ENCODE measurements at places on chromosomes 6 and 20.

- DNase-seq, result no peak
Measured at GRCh38 chr6:168584249-168584648, 143.3 kb downstream of the SMOC2 start.

DNA sequence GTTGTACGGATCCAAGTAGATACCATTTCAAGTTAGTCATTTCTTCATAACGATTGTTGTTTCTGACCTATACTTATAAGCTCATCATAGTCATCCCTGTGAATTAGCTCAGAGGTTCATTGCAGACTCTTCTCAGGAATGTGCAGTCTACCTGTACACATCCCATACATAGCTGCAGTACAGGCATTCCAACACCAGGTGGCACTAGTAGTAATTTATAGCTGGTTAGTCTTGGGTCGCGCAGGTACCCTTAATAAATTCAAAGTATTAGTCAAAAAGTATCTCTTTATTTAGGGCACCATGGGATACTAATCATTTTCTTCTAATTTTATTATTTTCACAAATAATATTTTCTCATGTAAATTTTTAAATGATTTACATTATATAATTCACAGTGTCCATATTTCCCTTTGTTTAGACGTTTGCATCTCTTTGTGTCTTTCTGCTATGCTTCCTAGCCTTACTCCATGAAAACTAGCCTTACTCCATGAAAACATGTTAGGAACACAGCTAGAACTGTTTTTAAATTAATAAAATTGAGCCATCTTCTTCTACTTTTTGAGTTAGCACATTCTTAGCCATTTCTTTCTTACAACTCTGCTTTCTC, 128.6 kb upstream of the FAM83B start:
- DNase-seq, result no peak

GRCh38 chr6:134035823-134036296, 16.6 kb downstream of the SLC2A12 start:
- DNase-seq, result no peak

DNA sequence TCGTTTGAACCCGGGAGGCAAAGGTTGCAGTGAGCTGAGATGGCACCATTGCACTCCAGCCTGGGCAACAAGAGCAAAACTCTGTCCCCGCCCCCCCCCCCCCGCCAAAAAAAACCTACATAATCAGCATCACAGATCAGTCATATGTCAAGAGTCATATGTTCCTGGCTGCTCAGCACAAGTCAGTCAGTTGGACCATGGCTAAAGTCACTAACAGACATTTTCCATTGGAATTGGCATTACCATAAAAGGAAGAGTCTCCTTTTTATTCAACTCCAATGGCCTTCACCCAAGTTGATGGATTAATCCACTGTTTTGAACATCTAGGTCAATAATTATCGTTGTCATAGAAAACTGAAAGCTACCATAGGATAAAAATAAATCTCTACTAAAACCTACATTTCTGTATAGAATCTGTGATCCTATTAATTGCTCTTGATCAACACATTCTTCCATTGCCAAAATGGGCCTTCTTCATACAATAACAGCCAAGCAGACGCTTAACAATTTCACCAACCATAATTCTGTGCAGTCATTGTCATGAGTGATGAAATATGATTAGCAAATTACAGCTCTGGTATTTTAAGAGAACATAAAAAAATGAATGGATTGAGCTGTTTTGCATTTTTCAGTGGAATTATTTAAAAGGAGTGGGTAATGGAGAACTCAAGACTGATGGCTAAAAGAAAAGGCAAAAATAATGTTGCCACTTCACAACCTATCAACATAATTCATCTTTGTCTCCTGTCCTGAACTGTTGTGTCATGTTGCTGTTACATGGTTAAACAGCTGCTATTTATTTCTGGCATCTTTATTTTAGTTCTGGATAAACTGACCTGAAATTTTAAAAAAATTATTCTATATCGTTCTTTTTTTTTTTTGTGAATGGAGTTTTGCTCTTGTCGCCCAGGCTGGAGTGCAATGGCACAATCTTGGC, 555.5 kb upstream of the JARID2 start:
- DNase-seq, result no peak

DNA sequence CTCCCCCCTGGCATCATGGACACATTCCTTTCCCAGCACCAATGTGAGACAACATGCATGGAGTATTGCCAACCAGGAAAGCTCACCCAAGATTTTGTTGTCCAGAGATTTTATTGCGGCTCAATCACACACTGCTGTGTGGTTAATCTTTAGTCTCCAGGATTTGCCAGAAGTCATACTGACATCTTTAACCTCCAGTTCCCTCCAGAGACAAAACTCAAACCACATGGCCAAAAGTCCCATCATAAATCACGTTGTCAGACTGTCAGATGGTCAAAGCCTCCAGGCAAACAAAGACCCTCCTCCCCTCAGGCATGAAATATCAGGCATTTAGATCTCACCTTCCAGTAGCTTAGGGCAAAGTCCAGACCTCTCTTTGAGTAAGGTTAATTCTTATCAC, 97.3 kb upstream of the OPRM1 start:
- DNase-seq, result no peak

- DNase-seq, result no peak
Measured at GRCh38 chr6:125367036-125367782, 65.4 kb upstream of the HDDC2 start.

- DNase-seq, result no peak
Measured at GRCh38 chr20:24445510-24446170, 23.8 kb upstream of the SYNDIG1 start.

DNA sequence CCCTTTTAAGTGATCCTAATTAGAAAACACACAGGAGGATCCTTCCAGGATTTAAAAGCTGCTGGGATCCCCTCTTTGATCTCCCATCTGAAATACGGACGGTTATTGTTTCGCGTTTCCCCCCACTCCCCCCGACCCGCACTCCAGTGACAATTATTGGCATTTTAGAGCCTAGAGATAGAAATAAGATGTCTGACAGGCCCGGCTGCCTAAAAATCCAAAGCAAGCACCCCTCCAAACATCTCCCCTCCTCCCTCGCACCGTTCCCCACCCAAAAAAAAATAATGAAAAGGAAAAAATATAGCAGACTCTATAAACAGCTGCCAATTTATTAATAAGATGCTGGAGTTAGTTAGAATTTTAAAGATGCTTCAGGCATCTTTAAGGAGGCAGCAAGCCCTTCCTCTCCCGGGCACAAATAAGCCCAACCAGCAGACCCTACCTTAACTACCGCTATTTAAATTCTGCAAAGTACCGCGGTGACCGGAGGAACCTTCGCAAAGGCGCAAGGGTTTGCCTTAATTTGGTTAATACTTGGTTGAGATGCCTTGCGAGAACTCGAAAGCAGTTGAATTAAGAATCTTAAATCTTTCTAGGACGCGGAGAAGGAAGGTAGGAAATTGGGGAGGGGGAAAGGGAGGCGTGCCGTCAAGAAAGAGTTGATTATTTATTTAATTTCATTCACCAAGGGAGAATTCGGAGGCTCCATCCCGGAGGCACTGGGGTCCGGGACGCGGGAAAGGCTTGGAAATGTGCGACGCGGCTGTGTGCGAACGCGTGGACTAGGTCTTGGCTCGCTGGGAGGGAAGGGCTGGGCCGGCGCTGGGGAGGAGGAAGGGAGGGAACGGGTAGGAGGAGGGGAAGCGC, 1.5 kb upstream of the ISM1 start:
- DNase-seq, result peak; percentile 17

GRCh38 chr20:47258745-47259695, 97.5 kb downstream of the ZMYND8 start:
- no peak for DNase-seq

DNA sequence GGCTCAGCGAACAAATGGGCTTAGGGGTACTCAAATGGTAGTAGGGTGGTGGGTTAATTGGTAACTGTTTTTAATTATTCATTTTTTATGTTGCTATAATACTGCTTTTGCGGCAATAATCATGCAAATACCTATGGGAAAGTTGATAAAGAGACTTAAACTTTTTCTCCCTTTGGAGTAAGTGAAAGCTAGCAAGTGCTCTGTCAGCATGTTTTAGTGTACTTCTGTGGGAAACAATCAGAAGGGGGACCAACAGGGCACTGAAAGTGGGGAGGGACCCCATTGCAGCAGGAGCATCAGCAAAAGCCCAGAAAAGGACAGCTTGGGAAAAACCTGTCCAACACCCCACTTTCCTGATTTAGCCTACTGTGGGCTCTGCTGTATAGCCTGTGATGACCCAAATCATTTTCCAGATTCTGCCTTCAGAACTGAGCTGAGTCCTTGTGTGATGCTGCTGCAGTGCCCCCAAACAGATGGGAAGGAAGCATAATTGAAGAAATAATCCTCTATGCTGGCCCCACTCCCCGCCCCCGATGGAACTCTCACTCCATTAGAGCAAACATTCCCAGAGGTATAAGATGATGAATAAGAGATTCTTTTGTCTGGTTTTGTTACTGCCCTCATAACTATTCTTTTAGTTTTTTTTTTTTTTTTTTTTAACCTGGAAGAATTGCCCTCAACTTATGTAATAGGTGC, 322.8 kb downstream of the CD83 start:
- no peak for DNase-seq

DNA sequence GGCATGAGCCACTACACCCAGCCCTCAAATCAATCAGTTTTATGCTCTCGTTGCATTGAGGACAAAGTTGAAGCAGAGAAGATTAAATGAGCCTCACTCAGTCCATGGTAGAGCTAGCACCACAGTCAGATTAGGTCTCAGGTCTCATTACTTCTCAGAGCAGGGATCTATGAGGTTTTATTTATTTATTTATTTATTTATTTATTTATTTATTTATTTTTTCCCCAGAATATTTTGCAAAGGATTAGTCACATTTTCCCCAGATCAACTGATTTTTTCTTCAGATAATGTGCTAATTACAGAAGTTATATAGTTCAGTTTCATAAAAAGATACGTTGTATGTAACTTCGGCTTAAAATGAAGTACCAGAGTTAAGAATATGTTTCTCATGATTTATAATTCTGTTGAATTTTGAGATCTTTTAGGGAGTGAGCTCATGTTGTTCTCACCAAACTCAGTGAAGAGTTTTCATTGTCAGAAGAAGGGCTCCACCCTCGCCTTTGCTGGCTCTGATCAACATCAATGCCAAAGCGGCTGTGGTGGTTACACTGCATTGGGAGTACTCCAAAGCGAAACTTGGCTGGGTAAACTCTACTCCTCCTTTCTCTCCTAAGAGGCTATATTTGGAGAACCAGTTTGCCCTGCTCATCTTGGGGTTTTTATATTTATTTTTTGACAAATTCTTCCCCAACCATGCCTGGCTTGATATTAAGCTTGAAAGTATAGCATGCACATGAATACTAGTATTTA, 12.9 kb upstream of the ID4 start:
- no peak for DNase-seq

DNA sequence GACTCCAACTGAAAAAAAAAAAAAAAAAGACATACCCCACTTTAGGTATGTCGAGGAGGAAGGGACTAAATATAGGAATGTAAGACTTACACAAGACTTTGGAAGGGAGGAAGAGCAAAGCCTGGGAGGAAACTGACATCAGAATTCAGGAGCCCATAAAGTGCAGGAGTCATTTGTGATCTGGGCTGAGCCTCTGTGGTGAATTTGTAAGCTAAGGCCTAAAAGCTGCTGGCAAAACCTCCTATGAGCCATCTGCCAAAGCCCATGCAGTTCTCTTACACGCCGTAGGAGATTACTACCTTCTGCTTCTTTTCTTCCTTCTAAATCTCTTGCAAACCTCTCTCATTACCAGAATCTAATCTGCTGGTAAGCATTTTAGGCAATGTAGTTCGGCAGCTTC, 52.0 kb upstream of the THEMIS start:
- DNase-seq, result no peak

DNA sequence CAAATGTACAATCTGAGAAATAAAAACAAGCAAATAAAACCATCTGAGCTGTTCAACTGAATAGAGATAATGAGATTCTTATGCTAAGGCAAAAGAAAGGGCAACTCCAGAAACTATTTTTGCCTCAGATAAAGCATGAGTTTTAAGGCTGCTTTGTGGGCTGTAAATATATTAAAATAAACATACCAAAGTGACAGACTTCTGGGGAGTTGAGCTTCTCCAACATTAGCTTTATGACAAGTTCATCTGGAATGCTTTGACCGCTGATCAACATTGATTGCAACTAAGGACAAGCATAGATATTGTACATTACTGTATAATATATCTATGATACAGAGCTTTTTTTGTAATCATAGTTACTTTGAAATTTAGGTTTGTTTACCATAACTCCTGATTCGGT, 19.3 kb downstream of the AK9 start:
- no peak for DNase-seq

DNA sequence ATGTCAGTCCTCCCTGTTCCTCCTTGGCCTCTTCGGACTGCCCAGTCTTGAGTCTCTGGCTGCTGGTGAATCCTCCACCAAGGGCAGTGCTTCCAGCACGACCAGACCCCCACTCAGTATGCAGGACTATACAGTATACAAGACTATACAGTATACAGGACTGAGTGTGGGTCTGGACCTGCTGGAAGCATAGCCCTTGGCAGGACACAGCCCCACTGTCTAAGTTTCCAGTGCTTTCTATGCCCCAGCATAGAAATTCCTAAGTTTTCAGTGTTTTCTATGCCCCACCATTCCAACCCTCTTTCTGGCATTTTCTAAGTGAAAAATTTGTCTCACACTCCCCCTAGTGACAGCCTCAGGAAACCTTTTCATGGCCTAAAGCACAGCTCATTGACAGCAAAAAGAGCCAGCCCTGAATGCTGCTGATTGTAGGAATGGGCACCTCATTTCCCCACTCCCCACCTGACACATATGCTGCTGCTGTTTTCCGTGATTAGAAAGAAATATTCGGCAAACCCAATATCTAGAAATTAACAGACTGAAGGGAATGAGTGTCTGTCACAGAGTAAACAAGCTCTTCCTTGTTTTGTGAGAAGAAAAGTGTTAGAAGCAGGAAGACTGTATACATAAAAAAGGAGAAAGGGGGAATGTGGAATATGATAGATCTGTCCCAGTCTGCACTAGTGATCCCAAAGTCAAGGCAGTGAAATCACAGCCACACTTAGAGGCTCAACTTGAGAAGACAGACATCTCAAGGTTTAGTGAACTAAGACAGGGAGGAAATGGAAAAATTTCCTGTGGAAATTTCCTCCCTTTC, 206.9 kb downstream of the IBTK start:
- DNase-seq, result no peak

GRCh38 chr6:108690326-108691049, 129.8 kb downstream of the FOXO3 start:
- DNase-seq, result no peak

DNA sequence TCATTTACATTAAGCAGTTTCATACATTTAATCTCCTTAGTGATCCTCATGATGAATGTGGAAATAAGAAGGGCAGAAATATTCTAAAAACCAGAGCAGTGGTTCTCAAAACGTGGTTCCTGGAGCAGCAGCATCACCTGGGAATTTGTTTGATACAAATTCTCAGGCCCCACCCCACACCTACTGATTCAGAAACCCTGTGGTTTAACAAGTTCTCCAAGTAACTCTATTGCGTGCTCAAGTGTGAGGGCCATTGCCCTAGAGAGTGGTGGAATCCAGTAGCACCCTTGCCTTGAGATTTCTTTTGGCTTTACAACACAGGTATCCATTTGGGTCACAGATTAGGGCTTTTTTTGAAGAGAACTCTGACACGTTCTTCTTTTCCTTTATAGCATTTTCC, 354.6 kb upstream of the FLRT3 start:
- DNase-seq, result no peak

- no peak for DNase-seq
Measured at GRCh38 chr20:61128701-61129269, 123.3 kb upstream of the CDH4 start.

- DNase-seq, result no peak
Measured at GRCh38 chr6:81875782-81876293, 123.4 kb upstream of the TENT5A start.

All from T-helper 1 cell (primary cell).